ENCODE measurements at places on chromosomes 1 and 21.
A peak's percentile ranks its signal among the peaks of the same experiment; 100 is the strongest.

DNA sequence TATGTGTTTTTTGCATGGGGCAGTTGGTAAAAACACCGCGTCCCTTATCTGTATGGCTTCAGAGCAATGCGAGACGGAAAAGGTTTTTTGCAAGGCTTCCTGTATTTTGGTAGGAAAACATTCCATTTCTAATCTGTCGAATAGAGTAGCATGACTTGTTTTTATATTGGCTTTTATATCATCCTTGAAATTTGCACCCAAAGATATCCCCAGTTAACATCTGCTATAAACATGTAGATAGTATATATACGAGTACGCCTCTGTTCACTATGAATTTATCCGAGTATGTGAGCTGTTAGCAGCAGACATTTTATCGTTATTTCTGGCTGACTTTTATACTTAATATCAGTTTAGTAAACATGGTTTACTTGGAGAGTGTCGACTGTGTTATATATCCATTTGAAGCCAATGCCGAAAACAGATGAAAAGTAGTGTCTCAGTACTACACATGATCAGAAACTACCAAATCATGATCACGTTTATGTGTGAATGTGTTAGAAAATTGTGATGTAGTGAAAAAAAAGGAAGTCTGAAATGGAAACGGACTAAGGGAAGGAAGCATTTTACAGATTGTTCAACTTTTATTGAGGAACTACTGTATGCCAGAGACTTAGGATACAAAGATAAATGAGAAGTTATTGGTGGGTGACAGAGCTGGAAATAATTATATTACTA, 1.0 kb downstream of the LEPR start:
- DNase-seq, result no peak

DNA sequence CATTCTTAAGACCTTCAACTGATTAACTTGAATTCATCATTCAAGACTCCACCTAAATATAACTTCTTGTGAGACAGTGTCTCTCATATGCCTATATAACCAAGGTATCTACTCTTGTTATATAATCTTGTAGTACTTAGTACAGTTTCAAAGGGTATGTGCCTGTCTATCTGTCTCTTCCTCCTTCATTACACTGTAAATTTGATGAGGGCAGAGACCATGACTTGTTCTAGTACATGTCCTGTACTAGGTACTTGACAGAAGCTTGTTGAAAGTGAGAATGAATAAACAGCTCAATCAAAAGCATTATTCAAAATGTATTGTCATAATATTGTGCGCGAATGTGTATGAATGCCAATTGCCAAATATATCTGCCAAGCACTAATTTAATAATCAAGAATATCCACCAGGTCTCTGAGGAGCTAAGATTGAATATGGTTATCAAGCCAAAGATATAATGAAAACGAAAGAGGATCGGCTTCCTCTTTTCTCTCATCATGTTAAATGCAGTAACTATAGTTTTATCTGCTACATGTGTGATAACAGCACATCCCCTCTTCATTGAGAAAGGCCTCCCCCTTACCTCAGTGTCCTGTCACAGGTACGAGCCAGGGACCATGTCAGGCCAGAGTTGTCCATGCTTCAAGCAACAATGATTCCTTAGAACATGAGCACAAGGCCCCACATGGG, 117.3 kb downstream of the UCHL5 start:
- no peak for DNase-seq

GRCh38 chr1:160431006-160431405, 30.6 kb downstream of the VANGL2 start:
- DNase-seq, result no peak

DNA sequence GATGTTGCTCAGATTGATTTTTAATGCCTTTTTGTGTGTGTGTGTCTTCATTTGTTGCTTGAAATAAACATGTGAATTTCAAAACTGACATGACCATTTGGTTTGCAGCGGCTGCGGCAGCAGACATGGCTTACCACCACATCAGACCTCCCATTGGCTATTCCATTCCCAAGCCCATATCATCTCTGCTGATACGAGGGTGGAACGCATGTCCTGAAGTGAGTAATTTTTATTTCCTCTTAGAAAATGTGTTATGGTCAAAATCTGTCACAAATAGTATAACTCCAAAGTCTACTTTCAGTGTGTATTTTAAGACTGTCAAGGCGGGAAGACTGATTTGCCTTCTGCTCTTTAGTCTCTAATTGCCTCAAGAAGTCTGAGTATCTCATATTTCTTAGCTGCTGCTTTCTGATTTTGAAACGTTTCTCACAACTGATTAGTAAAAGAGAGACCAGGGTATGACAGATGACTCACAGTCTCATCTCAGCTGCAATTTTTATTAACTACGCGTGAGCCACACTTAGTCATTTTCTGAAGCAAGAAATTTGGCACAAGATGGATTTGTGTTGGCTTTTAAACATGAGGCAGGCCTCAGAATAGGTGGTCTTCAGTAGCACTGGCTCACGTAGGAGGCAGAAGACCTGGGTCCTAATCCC, 49.0 kb downstream of the LRRC53 start:
- no peak for DNase-seq

GRCh38 chr1:178055779-178056471, 38.0 kb upstream of the RASAL2 start:
- DNase-seq, result no peak

GRCh38 chr21:9763306-9763705, 758.1 kb upstream of the TPTE start:
- no peak for DNase-seq

DNA sequence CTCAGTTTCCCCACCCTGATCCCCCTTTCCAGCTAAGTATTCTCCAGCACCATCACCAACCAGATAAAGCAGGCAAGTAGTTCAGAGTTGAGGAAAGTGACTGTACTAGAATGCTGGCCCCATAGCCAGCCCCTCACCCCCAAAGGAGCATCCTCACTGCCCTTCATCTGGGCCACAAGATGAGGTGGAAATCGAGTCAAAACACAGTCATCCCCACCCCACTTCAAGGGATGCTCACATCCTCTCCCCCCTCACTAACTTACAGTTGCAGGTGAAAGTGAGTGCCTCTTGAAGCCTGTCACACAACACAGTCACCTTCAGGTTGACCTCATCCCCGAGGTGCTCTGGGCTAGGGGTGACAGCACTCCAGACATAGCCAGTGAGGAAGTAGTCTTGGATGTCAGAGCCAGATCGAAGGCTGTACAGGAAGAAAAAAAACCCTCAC, 30.4 kb downstream of the PIK3C2B start:
- no peak for DNase-seq

GRCh38 chr1:25700626-25701025, 84.0 kb downstream of the MAN1C1 start:
- peak; percentile 36 for DNase-seq

GRCh38 chr1:20485527-20486456, at the start of gene CAMK2N1:
TSS of gene CAMK2N1 (minus strand) at chr1:20486210. CDS start at chr1:20485379, 831 bp downstream.
- peak; percentile 58 for DNase-seq

GRCh38 chr1:23561076-23561812, 1.9 kb upstream of the ID3 start:
- no peak for DNase-seq

- no peak for DNase-seq
Measured at GRCh38 chr1:233097959-233098580, 147.7 kb downstream of the NTPCR start.

- peak; percentile 87 for DNase-seq
Measured at GRCh38 chr1:1540090-1540817, at the start of gene TMEM240. TSS of gene TMEM240 (minus strand) at chr1:1540624. CDS start at chr1:1540346, 278 bp downstream.

DNA sequence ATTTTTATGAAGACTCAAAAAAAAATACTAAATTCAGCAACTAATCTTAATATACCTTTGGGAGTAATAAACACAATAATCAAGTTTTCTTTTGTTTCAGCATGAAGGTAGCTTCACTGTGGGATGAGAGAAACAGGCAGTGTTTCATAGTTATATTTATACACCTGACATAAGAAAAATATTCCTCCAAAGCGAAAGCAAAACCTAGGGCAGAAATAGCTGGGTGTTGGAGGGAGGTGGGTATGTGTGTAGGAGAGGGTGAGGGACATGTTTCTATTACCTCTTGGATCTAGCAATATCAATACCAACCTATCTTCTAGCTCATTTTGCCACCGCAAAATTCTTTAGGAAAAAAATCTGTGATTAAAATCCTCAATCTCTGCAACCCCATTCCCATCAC, 24.9 kb upstream of the MAN1A2 start:
- DNase-seq, result no peak

DNA sequence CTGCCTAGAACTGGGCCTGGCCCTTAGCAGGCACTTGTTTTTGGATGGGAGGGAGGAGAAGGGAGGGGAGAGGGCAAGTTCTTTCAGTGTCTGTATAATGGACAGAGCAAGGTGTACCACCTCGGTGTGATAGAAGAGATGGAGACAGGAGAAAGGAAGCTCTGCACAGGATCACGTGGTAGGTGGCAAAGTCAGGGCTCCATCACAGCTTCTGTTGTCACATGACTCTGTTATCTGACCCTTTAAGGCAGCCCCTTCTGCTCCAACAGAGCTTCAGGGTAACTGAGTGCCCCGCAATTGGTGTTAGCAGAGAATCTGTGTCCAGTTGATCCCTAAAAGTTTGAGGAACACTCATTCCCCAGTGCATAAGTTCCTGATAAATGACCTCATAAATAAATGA, 16.5 kb upstream of the ETS2 start:
- no peak for DNase-seq

DNA sequence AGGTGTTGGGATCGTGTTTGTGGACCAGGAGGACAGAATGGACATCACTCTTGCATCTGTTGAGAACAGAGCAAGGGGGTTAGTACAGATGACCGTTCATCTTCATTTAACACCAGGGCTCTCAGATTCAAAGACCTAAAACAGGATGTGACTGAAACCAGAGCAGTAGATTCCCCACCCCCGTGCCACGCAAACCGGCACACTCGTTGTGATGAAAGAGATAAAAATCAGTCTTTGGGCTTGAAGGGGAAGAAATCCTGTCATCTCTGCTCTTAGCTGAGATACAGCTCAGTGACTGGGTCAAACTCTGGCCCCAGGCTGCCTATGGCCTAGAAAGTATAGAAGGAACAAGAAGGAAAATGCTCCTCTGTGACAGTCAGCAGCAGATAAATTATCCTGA, 146.2 kb upstream of the KRTAP19-8 start:
- no peak for DNase-seq

DNA sequence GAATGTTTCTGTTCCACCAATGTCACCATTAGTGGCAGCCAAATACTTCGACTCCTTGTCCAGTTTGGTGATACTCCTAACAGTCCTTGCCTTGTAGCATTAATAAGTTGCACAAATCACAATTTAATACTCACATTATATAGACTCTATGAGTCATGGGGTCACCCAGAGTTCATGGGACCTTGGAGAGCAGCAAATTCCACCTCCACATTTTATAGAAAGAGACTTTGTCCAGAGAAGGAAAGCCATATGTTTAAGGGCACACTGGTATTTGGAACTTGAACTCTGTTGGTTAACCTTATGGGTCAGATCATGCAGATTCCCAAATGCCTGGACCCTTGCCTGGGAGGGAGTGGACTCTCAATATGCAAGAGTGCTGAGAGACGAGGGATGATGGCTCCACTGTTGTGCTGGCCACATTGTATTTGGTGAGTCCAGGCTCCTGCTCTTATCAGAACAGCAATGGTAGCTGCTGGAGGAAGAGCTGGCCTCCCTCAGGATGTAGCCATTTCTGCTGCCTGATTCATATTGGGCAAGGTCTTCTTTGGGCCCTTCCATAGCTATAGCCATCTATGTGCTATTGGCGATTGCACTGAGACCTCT, 30.6 kb downstream of the DNAJC6 start:
- no peak for DNase-seq

DNA sequence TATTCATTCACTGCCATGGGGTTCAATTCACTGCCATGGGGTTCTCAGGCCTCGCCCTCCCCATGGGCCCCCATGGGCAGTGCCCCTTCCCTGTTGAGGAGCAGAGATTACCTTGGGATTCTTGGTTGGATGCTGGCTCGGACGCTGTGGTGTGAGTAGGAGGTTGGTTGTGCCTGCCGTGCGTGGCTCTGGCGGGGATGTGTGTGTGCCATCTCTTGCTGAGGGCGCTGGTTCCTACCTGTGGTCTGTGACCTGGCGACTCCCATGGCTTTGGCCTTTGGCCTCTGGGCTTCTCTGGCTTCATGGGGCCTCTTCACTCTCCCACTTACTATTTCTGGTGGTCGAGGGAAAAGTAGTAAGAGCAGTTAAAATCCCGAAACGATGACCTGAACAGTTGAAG, 42.1 kb downstream of the PCNT start:
- no peak for DNase-seq

- no peak for DNase-seq
Measured at GRCh38 chr1:215718575-215719287, 151.6 kb downstream of the KCTD3 start.

DNA sequence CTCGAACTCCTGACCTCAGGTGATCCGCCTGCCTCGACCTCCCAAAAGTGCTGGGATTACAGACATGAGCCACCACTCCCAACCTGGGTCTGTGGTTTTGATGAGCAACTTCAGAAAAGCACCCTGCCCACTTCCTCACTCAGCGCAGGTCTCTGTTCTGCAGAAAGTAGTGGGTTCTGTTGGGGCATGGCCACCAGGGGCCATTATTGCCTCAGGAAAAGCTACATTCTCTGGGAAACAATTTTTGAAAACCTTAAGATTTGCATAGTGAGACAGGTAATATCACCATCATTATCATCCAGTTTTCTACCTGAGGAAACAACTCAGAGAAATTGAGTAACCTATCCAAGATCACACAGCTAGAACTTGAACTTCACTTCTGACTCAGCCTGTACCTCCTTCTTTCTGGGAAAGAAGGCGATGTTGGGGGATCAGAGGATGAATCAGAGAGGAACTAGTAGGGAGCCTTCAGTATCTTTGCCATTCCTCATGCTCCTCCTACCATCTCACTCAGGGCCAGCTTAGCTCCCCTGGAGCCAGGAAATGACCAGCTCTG, 7.1 kb upstream of the NES start:
- no peak for DNase-seq

GRCh38 chr1:45974541-45975269, 157.7 kb downstream of the PIK3R3 start:
- no peak for DNase-seq

DNA sequence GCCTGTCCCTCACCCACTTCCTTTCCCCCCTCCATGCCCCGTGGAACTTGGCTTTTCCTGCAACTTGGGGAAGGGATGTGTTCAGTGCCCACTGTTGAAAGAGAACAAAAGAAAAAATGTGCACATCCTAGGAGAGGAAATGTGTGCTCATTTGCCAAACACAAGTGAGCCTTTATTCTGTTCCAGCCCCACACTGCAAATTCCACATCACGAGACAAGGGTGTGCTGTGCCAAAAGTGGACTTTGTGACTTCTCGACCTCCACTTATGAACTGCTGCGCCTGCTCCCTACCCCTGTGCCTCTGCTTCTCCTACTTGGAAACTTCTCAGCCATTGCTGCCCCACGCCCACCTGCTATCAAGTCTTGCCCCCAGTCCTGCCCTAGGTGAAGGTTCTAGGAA, 97.0 kb upstream of the GRIK3 start:
- DNase-seq, result no peak

GRCh38 chr1:149942207-149942606, 5.5 kb upstream of the MTMR11 start:
- peak; percentile 72 for DNase-seq
